Activated gamma-delta T cell (primary cell): ENCODE measurements at places on chromosomes 2 and 18.

GRCh38 chr2:65525616-65526231, 93.3 kb upstream of the SPRED2 start:
- no peak for DNase-seq

DNA sequence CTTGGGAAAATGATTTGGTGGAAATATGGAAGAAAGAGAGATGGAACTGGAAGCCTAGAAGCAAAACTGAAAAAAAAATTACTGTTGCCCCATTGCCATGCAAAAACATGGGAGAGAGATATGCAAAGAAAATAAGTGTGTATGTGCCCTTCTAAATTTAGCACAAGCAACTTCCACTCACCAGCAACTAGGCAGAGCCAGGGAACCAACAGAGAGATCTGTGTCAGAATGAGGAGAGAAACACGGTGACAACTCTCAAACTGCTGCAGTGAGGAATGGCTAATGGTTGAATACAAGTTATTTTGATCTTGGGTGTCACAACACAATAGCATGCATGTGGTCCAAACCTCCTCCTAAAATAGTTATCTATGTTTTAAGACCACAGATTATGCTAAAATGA, 10.9 kb downstream of the DSC2 start:
- no peak for DNase-seq

DNA sequence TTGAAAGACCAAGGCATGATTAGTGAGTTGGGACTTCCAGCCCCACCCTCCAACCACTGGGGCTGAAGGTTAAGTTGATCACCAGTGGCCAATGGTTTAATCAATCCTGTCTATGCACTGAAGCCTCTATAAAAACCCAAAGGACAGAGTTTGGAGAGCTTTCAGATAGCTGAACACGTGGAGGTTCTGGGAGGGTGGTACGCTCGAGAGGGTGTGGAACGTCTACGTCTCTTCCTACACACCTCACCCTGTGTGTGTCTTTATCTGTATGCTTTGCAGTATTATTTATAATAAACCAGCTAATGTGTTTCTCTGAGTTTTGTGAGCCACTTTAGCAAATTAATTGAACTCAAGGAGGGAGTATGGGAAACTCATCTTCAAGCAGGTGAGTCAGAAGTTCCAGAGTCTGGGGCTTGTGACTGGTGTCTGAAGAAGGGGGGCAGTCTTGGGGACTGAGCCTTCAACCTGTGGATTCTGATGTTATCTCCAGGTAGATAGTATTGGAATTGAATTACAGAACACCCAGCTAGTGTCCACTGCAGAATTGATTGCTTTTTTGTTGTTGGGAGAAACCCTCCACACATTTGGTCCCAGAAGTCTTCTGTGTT, 20.3 kb downstream of the ACTR3 start:
- no peak for DNase-seq

DNA sequence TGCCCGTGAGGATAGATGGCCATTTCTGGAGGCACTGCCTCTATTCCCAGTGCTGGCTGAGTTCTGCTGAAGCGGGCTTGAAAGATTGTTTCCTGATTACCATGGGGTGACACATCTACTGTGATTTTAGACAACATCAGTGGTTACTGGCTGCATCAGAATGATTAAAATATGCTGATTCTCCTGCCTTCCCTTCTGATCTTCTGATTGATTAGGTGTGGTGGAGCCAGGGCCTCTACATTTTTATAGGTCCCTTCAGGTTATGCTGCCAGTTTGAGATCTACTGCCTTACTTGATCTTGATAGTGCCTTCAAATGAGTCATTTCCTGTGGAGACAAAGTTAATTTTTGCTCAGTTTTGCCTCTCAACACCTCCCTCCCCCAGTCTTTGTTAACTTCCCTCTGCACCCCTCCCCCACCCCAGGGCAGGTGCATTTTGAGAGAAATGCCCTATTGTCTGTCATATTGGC, 31.6 kb upstream of the SNORC start:
- no peak for DNase-seq

DNA sequence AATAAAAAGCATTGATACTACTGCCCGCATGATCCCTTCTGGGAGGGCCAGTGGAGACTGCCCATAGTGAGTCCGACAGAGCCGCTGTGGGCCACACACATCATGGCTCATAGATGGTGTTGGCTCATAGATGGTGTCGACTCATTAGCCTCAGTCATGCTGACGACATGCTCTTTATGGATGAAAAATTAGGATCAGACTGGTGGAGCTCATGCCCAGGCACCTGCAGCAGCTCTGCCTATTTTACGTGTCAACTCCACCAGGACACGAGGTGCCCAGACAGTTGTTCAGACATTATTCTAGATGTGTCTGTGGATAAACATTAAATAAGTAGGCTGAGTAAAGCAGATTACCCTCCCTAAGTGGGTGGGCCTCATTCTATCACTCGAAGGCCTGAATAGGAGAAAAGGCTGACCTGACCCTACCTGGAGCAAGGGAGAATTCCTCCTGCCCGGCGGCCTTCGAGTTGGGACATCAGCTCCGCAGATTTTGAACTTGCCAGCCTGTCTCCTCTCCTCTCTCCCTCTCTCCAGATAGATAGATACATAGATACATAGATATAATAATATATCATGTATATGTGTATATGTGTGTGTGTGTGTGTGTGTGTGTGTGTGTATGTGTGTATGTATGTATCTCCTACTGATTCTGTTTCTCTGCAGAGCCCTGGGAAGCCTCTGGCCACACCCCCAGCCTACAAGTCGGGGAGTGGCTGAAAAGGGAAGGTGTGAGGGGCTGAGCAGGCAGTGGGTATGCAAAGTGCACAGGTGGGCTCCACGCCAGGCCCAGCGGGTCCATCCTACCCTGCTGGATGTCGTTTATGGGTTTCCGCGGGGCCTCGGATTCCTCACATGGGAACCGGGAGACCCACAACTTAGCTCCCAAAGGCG, 13.6 kb upstream of the TEX51 start:
- no peak for DNase-seq

DNA sequence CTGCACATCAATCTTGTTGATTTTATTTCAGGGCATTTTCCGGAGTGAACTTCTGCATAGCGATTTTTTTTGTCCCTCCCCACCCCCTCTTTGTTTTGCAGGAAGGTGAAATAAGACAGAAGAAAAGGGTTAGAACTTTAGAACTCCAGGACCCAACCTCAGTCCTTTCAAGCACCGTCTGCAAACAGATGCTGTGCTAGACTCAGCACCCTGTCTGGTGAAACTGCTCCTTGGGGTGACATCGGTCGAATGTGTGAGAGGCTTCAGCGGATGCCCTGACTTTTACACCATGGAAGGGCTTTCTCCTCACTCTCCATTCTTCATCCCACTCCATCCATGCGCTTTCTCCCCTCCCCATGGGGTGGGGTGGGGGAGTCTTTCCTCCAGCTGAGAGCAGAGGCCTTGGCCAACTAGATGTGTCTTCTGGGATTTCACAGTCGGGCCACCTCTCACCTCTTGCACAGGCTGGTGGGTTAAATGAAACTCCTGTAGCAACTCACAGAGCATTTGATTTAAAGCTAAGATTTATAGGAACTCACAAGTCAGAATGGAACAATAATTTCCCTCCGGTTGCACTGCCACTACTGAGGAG, 43.3 kb upstream of the EDAR start:
- no peak for DNase-seq

DNA sequence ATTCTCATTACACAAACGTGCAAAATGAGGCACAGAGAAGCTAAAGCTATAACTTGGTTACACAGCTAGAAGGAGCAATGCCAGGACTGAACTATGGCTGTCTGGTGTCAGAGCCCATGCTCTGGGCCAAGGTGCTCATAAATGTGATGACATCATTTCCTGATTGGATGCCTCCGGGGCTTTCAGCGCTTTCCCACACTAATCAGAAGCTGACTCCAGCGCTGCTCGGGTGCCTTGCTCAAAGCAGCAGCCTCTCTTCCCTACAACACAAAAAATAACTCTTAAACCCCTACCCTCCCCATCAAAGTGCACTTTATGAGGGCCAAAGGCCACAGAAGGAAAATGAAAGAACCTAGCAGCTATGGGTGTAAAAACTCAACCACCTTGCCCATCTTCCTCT, 90.7 kb downstream of the STK39 start:
- no peak for DNase-seq

- DNase-seq, result no peak
Observed at GRCh38 chr2:152432206-152432653, 97.3 kb downstream of the FMNL2 start.

- DNase-seq, result no peak
Observed at GRCh38 chr2:191061381-191061980, 47.5 kb upstream of the STAT1 start.

GRCh38 chr18:57909620-57910019, 106.5 kb upstream of the ATP8B1 start:
- DNase-seq, result no peak

DNA sequence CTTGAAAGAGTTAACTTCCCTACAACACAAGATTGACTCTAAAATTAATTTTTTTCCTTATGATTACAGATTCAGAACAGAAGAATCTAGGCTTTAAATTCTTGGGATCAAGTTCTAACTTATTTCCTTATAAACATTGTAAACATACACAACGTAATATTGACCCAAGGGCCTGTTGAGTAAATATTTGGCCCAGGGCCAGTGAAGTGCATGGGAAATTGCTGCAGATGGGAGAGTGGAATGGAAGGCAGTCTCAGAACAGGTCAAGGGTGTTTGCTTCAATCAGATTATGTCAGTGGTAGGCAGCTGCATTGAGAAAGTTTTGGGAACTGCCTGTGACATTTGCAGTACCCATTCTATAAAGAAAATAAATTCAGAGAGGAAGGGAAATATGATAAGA, 137.6 kb downstream of the MYO1B start:
- DNase-seq, result no peak

- no peak for DNase-seq
Observed at GRCh38 chr2:105237045-105237765, 4.3 kb upstream of the GPR45 start.

DNA sequence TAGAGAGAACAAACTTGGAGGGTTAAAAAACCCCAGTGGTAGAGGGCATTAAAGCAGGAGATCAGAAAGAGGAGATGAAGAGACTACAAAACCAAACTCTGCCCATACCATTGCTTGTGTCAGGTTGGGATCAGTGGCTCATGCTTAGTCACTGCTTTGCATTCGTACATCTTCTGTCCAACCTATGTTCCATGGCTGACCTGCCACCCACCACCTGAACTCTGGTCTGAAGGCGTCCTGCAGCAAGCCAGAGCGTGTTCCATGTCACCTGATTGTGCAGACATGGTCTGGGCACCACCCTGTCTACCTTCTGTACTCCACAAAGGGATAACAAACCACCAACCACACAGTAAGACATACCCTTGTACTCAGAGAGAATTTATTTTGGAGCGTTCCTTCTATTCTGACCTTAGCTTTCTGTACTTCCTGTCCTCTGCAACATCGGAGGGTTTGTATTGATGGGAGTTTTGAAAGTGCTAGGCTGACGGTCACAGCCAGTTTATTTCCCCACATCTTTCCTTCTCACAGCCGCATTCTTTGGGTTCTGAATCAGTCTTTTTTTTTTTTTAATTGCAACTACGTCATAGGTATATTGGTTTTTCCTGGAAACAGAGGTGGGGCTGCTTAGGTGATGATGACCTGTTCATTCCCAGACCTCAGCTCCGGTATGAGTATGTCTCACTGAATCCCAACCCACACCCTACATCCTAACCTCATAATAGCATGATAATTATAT, 88.3 kb downstream of the SOWAHC start:
- DNase-seq, result no peak

DNA sequence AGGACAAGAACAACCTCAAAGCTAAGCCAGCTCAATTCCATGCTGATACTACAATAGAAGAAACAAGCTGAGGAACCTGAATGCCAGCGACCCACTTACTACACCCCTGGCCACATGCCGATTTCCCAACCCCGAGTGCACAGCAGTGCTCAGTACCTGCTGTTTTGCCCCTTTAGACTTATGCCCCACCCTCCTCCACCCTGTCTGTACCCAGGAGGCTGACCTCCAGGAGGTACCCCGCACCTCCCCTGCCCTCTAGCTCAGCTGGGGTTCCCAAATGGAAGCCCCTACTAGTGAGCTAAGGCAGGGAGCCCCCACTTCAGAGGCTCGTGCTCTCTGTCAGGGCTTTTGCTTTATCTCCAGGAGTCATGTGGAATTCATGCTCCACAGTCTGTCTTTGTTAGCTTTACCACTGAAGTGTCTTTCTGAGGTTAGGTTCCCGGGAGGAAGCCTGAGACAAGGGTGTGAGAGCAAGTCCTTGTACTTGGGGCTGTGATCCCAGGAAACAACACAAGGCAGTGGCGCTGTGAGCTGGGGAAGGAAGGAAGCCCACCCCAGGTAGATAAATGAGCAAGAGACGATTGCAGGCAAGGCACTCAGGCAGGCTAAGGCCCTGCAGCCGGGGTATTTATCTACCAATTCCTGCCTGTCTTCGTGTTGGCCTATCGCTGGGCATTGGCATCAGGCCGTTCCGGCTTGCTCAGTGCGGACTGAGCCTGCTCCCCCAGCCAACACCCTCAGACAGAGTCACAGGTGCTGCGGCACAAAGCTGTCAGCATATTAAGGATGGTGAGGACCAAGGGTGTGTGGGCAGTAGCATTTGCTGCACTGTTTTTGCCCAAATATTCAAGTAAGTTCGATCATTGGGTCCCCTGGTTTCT, 220.5 kb downstream of the CYP26B1 start:
- DNase-seq, result no peak

DNA sequence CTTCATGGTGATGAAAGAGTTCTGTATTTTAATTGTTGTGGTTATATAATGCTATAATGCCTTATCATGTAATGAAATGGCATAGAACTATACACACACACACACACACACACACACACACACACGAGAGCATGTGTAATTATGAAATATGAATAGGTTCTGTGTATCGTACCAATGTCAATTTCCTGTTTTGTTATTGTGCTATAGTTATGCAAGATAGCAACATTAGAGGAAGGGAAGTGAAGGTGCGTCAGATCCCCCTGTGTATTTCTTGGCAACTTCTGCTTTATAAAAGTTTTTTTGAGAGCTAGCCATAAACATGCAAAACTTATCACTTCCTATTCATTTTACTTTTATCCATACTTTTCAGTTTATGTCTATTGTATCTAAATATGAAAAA, 60.7 kb upstream of the ARHGAP15 start:
- no peak for DNase-seq

DNA sequence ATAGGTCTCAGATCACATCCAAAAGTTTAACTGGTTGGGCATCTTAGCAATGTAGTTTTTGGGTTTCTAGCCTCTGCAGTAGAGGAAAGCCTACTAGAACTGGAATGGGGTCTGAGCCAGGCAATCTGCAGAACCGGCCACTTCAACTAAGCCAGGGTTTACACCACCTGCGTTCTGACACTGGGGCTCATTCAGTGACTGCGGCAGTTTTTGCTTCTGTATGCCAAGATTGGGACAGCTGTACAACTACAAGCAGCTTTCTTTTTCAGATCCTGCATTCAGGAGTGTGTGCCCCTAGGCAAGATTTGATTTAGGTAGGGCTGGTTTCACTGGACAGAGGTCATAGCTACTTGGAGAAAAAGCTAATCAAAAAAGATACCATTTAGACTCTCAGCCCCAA, 43.7 kb upstream of the IGFBP5 start:
- DNase-seq, result no peak
